Right cardiac atrium (tissue), 5 donors: ENCODE measurements at places on chromosomes 5 and 9. TPM values are rescaled to one million over a fixed set of nuclear protein-coding genes. Genes with fewer than 3 reads are reported as not detected.

PPP1R2B gene
- total RNA-seq: not detected

SH3GL2 gene
- total RNA-seq: not detected

LCN2 gene
- not detected for total RNA-seq

IFNA2 gene
- not detected for total RNA-seq

BOD1 gene
- total RNA-seq: 42.7 TPM
